NCI-H510A treated with DMSO at 0.1 percent for 48 hours (cell line): ENCODE measurements at places on chromosomes 16 and 17.

GRCh38 chr17:67477687-67478086 lies 100.6 kb downstream of the PITPNC1 start:
- DNase-seq: no peak

DNA sequence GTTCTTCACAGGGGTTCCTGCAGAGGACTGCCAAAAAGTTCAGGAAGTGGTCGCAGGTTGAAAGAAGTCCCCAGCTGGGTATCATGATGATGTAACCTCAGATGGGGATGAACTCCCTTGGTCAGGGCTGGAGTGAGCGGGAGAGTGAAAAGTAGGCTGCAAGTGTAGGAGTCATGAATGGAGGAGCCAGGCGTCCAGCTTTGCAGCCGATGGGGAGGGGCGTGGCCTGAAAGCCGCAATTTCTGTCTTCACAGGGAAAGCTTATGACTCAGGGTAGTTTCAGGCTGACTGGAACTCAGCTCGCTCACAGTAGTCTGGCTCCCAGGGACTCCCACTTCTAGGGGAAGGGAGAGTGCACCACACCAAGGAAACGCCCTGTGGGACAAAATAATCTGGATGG lies 70.0 kb upstream of the HS3ST3A1 start:
- DNase-seq: no peak

DNA sequence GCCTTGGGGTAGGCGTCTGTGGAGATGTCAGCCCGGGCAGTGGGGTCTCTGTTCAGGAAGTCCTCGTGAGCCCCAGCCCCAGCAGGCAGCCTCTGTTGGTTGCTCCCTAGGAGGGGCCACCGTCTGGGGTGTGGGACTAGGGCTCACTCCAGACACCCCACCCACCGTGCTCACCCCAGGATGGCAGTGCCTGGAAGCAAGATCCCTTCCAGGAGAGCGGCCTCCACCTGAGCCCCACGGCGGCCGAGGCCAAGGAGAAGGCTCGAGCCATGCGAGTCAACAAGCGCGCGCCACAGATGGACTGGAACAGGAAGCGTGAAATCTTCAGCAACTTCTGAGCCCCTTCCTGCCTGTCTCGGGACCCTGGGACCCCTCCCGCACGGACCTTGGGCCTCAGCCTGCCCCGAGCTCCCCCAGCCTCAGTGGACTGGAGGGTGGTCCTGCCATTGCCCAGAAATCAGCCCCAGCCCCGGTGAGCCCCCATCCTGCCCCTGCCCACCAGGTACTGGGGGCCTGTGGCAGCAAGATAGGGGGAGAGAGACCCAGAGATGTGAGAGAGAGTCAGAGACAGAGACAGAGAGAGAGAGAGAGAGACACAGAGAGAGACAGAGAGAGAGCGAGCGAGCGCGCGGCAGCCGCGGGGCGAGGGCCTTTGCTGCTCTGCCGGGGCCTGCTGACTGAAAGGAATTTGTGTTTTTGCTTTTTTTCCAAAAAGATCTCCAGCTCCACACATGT lies 9.8 kb downstream of the NTHL1 start:
- no peak for DNase-seq

GRCh38 chr16:84918006-84918909 lies 93.1 kb downstream of the ZDHHC7 start:
- DNase-seq: no peak
